ENCODE measurements at places on chromosomes 6 and 20.

GRCh38 chr6:128491610-128492206, 28.7 kb downstream of the PTPRK start:
- no peak for DNase-seq

DNA sequence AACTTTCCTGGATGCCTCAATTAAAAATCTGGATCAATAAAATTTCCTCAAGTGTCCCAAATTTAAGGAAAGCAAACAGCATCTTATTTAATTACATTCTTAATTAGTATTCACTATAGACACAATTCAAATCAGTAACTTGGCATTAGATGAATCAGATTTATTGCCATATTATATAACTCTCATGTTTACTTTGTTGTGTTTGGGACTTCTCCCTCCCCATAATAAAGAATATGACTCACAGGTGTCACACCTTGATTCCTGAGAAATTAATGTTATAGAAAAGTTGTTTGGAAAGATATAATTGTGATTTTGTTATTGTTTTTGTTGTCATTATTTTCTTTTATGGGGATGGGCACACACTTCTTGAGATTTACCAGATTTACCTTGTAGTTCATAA, 18.4 kb downstream of the EYA4 start:
- no peak for DNase-seq

DNA sequence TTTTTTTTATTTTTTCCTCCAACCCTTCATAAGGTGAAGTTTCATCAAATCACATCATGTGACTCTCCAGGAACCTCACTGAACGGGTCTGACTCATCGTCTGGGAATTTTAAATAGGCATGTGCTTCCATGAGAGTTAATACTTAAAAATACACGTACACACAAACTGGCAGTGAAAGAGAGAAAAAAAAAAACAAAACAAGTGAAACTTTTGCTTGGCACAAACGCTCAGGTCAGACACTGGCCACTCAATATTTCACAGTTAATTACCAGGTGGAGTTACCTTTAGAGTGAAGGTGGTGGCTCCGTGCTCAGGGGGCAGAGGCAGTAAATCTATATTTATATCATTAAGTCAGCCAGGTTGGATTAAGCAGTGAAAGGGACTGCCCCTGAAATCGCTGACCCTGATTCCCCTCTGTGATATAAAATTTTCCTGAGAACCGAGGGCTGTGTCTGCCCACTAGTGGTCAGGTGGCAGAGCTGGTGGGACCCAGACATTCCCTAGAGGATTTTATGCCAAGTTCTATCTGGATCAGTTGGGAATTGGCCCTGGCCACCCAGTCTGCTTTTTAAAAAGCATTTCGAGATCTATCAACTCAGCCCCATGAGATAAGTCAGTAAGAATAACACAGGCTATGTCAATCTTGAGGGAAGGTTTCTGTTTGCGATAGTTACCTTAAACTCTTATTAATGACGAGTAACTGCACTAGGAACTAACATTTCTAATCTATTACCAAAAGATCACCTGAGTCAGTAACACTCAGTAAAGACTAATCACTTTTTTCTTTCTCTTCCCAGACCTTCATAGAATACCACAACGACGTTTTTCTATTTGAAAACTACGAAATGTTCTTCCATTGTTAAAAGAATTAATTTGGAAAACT, 259.1 kb downstream of the HDGFL1 start:
- DNase-seq: peak; percentile 63

DNA sequence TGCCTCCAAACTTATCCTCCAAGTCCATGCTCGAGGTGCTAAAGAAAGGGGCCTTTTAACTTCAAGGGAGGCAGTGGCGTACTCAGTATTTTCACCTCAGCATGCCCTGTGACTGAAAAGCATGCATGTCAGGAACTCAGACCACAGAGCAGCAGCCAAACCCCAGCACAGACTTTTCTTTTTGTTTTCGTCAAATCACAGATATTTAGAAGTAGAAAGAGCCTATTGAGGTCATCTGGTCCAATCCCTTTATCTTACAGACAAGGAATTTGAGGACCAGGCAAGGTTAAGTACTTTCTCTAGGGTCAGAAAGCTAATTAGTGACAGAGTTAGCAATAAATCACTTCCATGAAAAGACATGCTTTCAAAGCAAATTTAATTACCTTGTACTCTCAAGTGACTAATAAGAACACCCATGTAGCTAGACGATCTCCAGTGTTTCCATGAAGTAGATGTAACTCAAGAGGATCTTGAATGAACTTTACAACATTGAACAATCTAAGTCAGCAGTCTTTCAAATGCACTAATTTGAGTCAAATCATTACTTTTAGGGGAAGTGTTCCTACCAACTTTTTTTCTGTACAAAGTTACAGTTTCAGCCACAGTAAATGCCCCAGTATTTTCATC, 35.9 kb downstream of the MOXD1 start:
- peak; percentile 45 for DNase-seq

DNA sequence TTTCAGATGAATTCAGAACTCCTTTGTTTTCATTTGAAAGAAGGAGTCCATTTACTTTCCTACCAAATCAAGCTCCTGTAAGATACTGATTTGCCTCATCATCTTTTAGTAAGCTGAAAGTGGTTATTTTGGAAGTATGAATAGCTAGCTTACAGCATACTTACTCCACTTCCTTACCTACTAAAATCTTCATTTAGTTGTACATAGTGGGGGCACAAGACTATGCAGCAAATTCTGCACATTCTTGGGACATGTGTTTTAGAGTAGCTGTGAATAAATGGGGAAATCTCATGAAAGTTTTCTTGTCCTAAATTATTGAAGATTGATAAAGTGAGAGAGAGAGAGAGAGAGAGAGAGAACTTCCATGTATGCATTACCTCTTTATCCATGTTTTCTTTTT, 256.3 kb downstream of the OGFRL1 start:
- DNase-seq: no peak

- DNase-seq: no peak
These were observed 1.0 kb downstream of the MRPS26 start for GRCh38 chr20:3046677-3047462.

DNA sequence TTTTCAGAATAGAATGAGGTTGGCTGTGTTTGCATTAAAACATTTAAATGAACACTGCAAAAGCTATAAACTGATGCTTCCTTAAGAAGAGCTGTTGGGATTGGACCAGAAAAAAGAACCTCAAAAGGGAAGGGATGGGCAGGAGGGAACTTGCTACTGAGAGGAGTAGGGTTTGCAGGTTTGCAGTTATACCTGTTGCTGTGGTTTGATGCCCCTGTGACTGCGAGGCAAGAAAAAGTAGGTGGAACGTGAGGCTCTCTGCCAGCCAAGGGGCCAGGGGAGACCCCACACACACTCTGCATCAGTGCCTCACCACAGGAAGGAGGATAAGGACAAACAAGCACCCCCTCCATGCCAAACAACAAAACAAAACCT, 197.2 kb downstream of the BCAS1 start:
- DNase-seq: no peak

DNA sequence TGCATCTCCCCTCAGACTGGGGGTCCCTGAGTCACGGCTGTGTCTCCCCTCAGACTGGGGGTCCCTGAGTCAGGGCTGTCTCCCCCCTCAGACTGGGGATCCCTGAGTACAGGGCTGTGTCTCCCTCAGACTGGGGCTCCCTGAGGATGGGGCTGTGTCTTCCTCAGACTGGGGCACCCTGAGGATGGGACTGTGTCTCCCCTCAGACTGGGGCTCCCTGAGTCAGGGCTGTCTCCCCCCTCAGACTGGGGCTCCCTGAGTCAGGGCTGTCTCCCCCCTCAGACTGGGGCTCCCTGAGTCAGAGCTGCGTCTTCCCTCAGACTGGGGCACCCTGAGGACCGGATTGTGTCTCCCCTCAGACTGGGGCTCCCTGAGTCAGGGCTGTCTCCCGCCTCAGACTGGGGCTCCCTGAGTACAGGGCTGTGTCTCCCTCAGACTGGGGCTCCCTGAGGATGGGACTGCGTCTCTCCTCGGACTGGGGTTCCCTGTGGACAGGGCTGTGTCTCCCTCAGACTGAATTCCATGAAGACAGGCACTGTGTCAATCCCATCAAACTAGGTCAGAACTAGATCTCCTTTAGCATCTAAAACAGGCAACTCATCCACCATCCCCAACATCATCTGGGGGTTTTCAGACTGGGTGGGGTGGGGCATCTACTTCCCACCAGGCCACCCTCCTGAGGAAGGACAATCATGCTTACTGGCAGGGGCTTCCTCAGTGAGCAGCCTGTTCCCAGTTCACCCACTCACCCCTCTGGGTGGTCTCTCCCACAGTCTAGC, 60.7 kb downstream of the MRPL14 start:
- DNase-seq: no peak

- peak; percentile 38 for DNase-seq
These were observed 3.2 kb downstream of the GRIK2 start for GRCh38 chr6:101396548-101397173.

DNA sequence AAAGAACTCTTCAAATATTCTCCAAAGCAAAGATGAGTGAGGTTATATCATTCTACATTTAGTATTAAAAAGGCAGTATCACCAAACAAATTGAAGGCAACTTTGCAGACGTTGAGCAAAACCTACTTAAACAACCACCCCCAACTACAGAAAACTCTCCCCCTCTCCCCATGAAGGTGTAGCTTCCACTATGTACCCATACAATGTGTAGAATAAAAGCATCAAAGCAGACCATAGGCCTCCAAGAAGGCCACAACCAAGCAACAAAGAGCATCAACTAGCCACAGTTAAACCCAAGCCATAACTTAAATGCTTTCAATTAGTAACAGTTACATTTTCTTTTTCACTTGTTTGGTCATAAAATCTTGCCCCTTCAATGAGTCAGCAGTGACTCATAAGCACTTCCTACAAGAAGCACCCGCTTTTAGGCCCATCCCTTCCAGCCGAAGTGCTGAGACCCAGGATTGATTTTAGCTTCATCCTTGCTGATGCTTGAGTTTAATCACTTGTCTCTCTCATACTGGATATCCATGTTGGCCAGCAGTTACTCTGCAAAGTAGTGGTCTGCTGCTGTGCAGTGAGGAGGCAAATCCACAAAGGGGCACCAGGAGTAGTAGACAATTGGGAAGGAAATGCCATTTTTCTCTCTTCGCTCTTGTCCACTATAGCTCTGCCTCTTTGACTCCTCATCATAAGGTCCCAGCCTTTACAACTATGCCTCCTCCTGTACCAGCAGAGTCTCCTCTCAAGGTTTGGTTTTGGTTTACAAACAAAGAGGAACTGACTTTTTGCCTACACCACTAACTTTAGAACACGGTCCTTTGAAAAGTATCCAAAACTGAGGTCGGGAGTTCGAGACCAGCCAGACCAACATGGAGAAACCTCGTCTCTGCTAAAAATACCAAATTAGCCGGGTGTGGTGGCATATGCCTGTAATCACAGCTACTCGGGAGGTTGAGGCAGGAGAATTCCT, 8.4 kb upstream of the NUP153 start:
- DNase-seq: no peak

DNA sequence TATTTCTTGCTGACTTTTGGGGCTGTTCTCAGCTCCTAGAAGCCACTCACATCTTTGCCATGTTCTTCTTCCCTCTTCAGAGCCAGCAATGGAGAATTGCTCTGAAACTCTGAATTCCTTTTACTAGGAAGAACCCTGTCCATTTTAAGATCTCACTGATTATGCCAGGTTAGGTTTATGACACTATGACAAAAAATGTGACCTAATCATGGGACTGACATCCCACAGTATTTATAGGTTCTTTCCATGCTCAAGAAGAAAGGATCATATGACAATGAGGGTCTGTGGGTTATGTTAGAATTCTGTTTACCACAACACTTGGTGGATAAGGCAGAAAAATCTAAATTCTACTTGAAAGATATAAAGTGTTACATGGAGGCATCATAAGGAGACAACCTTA, 263.3 kb upstream of the CITED2 start:
- DNase-seq: no peak

DNA sequence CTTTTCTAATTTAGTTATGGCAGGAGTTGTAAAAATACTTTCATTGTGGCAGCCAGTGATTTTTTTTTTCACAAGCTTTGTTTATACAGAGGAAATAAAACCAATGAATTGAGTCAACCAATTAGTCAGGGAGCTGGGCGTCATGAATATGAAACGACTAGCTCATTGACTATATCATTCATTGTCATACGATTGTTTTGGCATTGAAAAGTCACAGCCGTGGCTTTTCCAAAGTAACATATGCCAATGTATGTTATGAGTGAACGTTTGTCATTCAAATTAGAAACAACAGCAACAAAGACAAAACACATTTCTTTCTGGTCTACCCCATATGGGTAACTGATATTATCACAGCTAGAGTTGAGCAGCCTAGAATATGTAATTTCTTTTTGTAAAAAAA, 810.6 kb downstream of the EPHA7 start:
- DNase-seq: no peak

DNA sequence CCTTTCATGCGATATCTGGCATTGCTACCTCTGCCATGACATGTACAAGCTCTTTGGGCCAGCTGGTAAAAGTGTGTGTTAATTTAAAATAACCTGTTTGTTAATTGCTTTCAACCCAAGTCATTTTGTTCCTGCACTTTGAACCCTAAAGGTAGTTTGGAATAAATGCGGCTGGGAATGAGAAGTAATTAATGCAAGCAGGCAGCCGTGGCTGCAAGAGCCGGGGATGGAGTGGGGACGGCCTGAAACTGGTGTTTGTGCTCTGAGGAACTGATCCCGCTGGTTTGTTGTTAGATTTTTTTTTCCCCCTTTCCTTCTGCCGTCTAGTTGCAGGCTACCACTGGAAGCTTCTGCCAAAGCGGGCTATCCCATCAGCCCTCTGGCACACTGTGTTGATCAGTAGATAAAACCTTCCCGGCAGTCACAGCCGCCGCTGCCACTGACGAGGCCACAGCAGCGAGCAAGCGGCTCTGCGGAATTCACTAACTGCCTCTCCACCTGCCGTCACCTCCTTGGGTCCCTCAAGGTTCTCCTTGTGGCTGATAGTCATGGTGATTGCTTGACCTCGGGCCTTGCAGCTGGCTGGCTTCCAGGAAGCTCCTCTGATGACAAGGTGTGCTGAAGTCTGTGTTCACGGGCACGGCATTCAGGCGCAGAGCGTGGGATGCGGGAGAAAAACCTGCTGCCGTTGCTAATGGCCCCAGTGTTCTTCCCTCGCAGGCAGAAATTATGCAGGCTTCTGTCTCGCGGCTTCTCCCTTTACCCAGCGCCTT, 315.9 kb downstream of the TFAP2A start:
- peak; percentile 66 for DNase-seq

DNA sequence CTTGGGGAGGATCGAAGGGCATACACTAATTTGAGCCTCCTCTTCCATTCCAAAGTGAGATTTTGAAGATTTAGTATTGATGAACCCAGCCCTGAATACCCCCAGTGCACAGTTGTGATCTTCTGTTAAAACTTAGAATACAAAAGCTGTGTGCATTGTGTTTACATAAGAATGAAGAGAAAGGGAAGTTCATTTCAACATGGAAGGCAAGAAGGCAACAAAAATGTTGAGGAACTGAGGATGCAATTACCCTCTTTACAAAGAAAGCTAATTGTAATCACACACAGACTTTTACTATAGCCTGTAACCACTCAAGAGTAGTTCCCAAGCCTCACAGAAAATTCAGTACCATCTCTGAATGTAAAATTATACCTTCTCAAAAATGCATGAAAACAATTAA, 49.3 kb downstream of the GFOD1 start:
- no peak for DNase-seq

All from right kidney (tissue), 9 donors.